Thoracic aorta (tissue), 2 donors: ENCODE measurements at places on chromosomes 13 and 19.

DNA sequence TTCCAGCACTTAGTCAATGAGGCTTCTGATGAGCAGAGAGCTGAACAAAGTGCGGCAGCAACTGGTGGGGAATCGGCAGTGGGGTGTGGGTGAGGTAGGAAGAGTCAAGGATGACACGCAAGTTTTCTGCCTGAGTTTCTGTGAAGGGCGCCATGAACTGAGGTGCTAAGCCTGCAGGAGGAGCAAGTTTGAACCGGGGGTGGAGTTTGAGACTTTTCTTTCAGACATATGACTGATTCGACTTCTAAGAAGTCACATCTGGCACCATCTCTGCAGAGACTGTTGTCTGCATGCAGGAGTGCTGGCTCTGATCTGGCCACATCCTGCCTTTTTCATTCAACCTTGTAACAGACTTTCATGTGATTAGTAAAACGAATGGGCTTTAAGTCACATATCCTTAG is 14.8 kb upstream of the GPI start:
- H3K27ac ChIP-seq: no peak overlapping the region
- H3K4me1 ChIP-seq: no peaks in the 10 kb centered on the region
- no peak for DNase-seq
- H3K4me3 ChIP-seq: no peak overlapping the region
- peaks cover 52% of the 10 kb centered on the region for H3K36me3 ChIP-seq

- H3K4me1 ChIP-seq: no peaks in the 10 kb centered on the region
- no peak for DNase-seq
- no peak overlapping the region for H3K27ac ChIP-seq
- H3K4me3 ChIP-seq: no peak overlapping the region
Observed at GRCh38 chr13:80030491-80030890, 310.4 kb downstream of the SPRY2 start.

DNA sequence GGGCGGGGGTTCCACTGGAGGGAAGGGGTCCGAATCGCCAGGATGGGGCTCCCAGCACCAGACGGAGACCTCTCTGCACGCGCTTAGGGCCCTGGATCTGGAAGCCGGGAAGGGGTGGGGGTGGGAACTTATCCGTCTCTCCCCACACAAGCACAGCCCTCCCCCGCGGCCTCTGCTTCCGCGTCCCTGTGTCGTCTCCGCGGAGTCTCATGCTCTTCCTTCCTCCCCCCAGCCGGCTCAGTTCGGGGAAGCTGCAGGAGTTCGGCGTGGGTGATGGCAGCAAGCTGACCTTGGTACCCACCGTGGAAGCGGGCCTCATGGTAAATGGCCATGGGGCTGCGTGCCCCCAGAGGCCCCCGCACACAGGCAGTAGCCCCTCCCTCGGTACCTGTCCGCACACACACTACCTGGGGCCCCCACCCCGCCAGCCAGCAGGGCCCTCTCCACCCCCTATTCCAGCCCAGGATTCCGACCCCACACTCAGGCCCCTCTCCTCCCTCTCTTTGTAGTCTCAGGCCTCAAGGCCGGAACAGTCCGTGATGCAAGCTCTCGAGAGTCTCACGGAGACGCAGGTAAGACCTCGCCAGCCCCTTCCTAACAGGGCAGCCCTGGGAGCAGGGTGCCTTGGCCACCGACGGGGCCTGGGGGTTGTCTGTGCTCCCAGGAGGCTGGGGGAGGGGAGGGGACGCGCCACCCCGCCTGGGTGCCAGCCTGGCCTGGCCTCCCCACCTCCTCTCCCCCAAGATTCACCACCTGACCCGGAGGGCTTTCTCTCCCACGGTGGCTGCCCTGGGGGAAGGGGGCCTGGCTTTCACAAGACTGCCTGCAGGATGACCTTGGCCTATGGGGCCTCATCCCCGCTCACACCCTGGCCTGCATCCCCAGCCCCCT is 3.2 kb downstream of the MIDN start:
- DNase-seq: no peak
- H3K4me1 ChIP-seq: peaks cover 49% of the 10 kb centered on the region
- no peaks in the 10 kb centered on the region for H3K27me3 ChIP-seq
- peak overlapping the region; percentile 99 for H3K4me3 ChIP-seq
- H3K27ac ChIP-seq: peak overlapping the region; percentile 99

GRCh38 chr13:96474181-96474557 is 384.3 kb downstream of the HS6ST3 start:
- H3K27me3 ChIP-seq: no peaks in the 10 kb centered on the region
- DNase-seq: no peak
- H3K4me3 ChIP-seq: no peak overlapping the region
- H3K4me1 ChIP-seq: no peaks in the 10 kb centered on the region
- no peak overlapping the region for H3K27ac ChIP-seq

- no peak overlapping the region for H3K4me3 ChIP-seq
- H3K27ac ChIP-seq: no peak overlapping the region
- no peaks in the 10 kb centered on the region for H3K36me3 ChIP-seq
- DNase-seq: no peak
- no peaks in the 10 kb centered on the region for H3K27me3 ChIP-seq
Observed at GRCh38 chr19:20060282-20060681, 17.5 kb upstream of the ZNF90 start.

DNA sequence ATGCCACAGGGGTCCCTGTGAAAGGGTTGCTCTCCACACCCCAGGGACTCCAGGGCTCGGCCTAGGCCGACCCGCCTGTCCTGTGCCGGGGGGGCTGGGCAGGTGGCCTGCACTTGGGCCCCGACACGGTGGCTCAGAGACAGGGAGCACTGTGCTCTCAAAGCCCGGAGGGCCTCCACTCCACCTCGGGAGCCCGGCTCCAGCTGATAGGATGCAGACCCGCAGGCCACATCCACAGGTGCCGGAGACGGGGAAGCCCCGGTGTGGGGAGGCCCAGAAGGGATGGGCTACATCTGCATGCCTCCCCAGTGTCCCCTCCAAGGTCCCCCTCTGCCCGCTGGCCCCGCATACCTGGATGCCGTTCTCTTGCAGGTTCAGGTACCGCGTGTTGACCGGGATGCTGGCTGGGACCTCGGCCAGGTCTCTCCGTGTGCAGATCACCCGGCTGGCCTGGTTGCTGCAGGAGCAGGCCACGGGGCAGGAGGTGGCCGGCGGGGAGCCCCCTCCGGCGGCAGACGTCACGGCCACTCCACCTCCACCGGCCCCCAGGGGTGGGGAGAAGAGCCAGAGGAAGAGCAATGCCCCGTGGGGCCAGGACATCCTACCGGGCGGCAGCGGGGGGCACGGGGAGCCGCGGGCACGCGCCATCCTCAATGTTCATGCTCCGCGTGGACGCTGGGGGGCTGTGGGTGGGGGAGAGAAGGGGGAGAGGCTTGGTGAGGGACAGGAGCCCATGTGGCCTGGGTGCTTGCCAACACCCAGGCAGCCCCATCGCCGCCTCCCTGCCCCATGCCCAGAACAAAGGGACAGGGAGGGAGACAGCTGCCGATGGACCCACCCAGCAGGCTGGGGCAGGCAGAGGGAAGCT is 19.8 kb downstream of the LRRC4B start:
- H3K27me3 ChIP-seq: no peaks in the 10 kb centered on the region
- H3K4me1 ChIP-seq: no peaks in the 10 kb centered on the region
- no peaks in the 10 kb centered on the region for H3K36me3 ChIP-seq
- DNase-seq: no peak

DNA sequence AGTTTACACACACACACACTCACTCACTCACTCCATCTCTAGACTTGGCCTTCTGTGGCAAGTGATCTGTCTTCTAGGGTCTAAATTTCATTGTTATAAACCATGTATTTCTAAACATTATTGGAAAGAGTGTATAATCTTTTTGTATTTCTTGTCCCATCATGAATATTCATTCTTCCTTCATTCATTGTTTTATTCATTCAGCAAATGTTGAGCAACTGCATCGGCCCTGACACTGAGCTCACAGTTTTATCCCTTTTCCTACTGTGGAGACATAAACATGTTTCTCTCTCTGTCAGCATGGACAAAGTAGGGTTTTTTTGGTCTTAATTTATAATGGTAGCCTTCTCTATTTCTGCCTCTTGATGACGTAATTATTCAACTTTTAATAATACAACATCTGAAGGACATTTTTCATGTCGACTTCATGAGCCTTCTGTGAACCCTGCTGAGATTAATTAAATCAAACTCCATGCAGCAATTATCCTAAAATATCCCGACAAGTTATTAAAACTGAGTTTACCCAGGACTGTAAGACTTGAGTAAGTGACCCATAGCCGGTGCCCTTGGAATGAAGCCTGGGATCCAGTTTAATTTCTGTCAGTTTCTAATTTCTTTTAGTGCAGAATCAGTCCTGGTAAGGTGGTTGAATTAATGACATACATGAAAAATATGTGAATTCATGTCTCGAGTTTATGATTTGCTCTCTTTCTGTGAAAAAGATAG is 7.3 kb downstream of the SPATA13 start:
- no peak for DNase-seq
- H3K27me3 ChIP-seq: no peaks in the 10 kb centered on the region
- H3K4me1 ChIP-seq: no peaks in the 10 kb centered on the region
- H3K4me3 ChIP-seq: no peak overlapping the region

- H3K36me3 ChIP-seq: peaks cover 9% of the 10 kb centered on the region
- DNase-seq: no peak
- no peak overlapping the region for H3K27ac ChIP-seq
- H3K4me3 ChIP-seq: no peak overlapping the region
Observed at GRCh38 chr19:16582486-16583261, 10.5 kb upstream of the SLC35E1 start.

DNA sequence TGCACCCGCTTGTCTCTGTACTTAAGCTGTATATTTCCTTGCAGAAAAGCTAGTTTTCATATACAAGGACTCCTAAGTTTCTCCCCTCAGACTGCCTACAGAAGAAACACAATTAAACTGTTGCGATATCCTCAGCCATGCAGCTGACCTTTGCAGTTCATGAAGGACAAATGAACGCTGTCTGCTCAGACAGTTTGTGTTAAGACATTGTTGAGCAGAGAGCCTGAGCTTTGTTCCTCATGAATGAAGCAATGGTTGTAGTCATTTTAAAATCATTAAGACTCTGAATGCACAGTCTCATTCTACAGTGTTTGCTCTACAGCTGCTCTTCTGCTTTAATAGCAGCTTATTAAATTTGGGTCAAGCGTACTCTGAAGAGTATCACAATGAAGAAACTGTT is 23.2 kb upstream of the MAB21L1 start:
- DNase-seq: no peak
- H3K27ac ChIP-seq: no peak overlapping the region
- H3K4me1 ChIP-seq: no peaks in the 10 kb centered on the region
- H3K4me3 ChIP-seq: no peak overlapping the region
- H3K27me3 ChIP-seq: no peaks in the 10 kb centered on the region
- no peaks in the 10 kb centered on the region for H3K36me3 ChIP-seq

DNA sequence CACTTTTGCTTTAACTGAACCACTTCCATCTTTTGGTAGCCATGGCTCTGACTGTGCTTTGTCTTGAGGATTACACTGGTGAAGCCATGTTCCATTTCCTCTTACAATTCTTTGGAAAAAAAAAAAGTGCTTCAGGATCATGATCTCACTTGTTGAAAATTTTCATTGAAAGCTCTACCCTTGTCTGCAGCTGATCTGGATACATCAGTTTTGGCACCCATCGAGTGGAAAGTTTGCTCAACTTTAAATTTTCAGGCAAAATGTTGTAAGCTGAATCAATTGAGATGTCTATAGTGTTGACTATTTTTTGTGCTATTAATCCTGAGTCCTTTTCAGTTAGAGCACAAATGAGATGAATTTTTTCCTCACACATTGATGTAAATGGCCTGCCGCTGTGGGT is 48.3 kb upstream of the RFXAP start:
- H3K27me3 ChIP-seq: no peaks in the 10 kb centered on the region
- H3K4me1 ChIP-seq: no peaks in the 10 kb centered on the region
- DNase-seq: no peak
- no peak overlapping the region for H3K4me3 ChIP-seq
- H3K27ac ChIP-seq: no peak overlapping the region

- DNase-seq: peak; percentile 17
- peaks cover 4% of the 10 kb centered on the region for H3K4me1 ChIP-seq
- H3K27ac ChIP-seq: peak overlapping the region; percentile 61
- no peaks in the 10 kb centered on the region for H3K27me3 ChIP-seq
Observed at GRCh38 chr13:32902874-32903273, 113.3 kb upstream of the KL start.

- no peak overlapping the region for H3K27ac ChIP-seq
- no peaks in the 10 kb centered on the region for H3K27me3 ChIP-seq
- no peak for DNase-seq
- H3K36me3 ChIP-seq: no peaks in the 10 kb centered on the region
- no peak overlapping the region for H3K4me3 ChIP-seq
Observed at GRCh38 chr13:112218416-112218815, 151.5 kb downstream of the SOX1 start.

GRCh38 chr19:35120492-35120891 is 4.9 kb downstream of the FXYD3 start:
- peaks cover 24% of the 10 kb centered on the region for H3K4me1 ChIP-seq
- no peak for DNase-seq
- no peaks in the 10 kb centered on the region for H3K36me3 ChIP-seq

DNA sequence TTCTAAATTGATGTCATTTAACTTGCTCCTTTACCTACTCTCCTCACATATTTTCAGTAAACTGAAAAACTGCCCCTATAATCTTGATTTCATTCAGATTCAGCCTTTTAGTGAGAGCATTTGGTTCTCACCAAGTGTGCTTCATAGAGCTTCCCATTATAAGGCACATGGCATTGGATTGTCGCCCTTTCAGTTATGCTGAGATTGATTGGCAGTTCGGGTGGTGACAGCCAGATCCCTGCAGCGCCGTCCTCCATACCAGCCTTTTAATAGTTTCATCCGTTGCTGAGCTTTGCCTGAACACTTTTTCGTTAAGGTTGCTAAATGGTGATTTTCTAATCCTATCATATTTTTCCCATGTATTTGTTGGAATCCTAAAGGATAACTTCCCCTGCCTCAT is 80.4 kb downstream of the DHRS12 start:
- H3K27me3 ChIP-seq: no peaks in the 10 kb centered on the region
- DNase-seq: no peak
- H3K36me3 ChIP-seq: no peaks in the 10 kb centered on the region
- no peak overlapping the region for H3K4me3 ChIP-seq
- H3K27ac ChIP-seq: peak overlapping the region; percentile 68

DNA sequence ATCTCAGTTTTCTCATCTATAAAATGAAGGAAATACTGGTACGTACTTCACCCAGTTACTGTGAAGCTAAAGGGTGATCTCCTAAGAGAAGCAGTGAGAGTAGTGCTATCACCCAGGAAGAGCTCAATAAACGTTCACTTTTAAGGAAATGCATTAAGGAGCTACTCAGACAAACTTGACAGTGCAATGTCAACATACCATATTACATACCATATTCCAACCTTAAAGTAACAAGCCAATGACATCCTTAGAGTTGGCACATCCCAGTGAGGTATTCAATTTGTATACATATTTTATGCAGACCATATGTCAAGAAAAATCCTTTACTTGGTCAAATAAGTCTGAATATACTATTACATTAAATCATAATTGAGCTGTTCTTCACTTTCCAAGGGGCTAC is 7.0 kb downstream of the TBC1D4 start:
- no peaks in the 10 kb centered on the region for H3K36me3 ChIP-seq
- H3K27ac ChIP-seq: no peak overlapping the region
- peaks cover 4% of the 10 kb centered on the region for H3K4me1 ChIP-seq
- no peak overlapping the region for H3K4me3 ChIP-seq

- no peaks in the 10 kb centered on the region for H3K4me1 ChIP-seq
- no peaks in the 10 kb centered on the region for H3K27me3 ChIP-seq
- no peak overlapping the region for H3K27ac ChIP-seq
- DNase-seq: no peak
- H3K4me3 ChIP-seq: no peak overlapping the region
- H3K36me3 ChIP-seq: no peaks in the 10 kb centered on the region
Observed at GRCh38 chr13:30685320-30685859, 50.0 kb upstream of the ALOX5AP start.
